Activated CD4-positive, alpha-beta T cell treated with anti-CD3 and anti-CD28 coated beads, Interleukin-10, Interleukin-2, amounts not matched to agents 100 ng/mL and 50 ng/mL, durations not matched to agents 16 hours and 8 hours (primary cell): ENCODE measurements at places on chromosomes 12 and 14.

- DNase-seq, result no peak
These were observed 1.1 kb upstream of the SPATS2 start for GRCh38 chr12:49366096-49366651.

DNA sequence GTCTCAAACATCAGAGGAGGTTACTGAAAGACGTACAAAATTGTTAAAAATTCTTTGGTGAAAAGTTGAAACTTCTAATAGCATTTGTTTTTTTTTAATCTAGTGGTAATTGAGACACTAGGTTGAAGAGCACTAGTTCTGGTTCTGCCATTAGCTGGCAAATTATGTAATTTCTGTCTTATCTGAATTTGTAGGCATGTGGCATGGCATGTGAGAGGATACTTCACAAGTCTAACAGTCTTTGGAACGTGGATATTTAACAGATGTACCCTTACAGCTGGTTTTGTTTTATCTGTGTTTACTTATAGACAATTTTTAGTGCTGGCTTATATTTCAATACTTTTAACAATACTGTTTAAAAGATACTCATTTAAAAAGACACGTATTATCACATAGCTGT lies 6.0 kb downstream of the SNAPC1 start:
- no peak for DNase-seq

GRCh38 chr12:49086116-49086515 lies 8.5 kb downstream of the DHH start:
- no peak for DNase-seq

GRCh38 chr12:15404485-15404884 lies 82.2 kb downstream of the PTPRO start:
- no peak for DNase-seq

- no peak for DNase-seq
These were observed 259.5 kb upstream of the PKP2 start for GRCh38 chr12:33156042-33156441.

GRCh38 chr12:32450768-32451167 lies 51.4 kb downstream of the FGD4 start:
- DNase-seq, result no peak

GRCh38 chr14:76664790-76665189 lies 96.5 kb upstream of the VASH1 start:
- no peak for DNase-seq

DNA sequence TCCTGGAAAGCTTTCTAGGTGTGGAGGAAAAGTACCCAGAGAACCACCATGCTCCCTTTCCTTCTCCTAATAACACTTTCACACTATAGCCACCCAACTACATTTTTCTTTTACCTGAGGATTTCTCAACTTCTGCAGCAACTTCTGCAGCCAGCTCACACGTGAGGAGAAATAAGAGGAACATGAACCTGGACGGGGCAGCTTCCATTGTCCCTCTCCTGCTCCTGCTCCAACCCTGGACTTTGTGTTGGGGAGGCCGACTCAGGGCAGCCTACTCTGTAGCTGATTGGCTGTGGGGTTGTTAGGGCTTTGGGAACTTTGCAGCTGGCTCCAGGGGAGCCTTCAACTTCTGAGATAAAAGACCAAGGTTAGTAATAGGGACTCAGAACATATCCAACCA lies at the start of gene ERP27:
Gene ERP27, minus strand, starts transcription at position 237 of the 400 bp plus-strand sequence. Its CDS starts 29 bp downstream, at position 208.
- DNase-seq, result no peak

DNA sequence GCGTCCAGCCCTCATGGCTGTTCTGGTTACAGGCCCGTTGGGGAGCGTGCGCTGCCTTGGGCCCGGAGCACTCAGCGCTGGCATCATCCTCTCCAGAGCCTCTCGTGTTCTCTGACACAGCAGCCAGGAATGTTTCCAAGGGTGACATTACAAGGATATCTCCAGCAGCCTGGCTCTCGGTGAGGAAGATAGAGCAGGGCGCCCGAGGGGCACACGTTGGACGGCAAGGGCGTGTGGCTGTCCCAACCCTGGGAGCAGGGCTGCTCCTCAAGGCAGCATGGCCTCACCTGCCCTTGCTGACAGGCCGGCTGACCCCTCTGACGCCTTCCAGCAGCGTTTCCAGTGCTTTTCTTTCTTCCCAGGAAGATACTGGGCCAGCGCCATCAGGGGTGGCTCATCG lies 14.4 kb downstream of the LRCOL1 start:
- DNase-seq, result no peak

DNA sequence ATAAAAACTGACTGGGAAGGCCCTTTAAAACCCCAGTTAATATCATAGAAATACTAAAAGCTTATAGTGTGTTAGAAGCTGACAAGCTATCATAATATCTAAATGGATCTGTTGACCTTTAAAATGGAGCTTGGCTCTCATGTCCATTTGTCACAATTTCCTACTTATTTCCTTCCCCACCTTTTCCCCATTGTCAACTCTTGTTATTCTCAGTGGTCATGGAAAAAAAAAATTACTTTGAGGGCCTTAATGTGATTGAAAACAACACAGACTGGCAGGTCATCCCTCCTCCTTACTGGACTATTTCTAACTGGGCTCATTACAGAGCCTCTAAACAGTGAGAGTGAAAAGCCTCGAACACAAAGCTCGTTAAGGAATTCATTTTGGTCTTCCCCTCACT lies 13.7 kb upstream of the WNK1 start:
- DNase-seq, result no peak

- DNase-seq, result no peak
These were observed 33.6 kb downstream of the KCNA1 start for GRCh38 chr12:4943067-4943937.

GRCh38 chr14:90452366-90452765 lies 55.5 kb downstream of the CALM1 start:
- no peak for DNase-seq

GRCh38 chr12:65147312-65147905 lies 22.0 kb upstream of the LEMD3 start:
- no peak for DNase-seq

DNA sequence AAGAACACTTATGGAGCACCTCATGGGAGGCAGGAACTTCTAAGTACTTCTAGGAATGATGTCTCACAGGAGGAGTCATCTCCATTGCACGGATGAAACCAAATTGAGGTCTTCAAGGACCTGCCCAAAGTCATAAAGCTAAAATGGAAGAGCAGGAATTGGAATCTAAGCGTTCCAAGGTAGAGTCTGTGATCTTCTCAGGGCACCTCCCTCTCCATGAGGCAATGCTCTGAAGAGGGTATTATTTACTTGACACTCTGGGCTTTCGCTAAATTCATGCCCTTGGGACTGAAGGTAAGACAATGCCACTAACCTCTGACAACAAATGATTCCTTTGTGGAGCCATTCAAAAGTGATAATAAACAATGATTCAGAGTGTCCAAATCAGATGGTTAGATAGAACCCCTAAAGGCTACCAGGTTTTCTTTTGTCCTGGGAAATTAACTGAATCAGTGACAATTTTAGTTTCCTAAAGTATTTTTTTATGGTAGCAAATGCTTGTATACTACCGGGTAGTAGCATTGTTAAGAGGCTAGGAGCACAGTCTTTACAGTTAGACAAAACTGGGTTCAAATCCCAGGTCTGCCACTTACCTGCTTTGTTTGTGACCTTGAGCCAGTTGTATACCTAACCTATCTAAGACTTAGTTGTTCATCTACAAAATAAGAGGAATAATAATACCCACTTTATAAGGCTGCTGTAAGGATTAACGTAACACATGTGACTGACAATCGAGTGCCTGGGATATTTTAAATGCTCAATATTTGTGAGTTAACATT lies 12.3 kb downstream of the HMGA2 start:
- no peak for DNase-seq

DNA sequence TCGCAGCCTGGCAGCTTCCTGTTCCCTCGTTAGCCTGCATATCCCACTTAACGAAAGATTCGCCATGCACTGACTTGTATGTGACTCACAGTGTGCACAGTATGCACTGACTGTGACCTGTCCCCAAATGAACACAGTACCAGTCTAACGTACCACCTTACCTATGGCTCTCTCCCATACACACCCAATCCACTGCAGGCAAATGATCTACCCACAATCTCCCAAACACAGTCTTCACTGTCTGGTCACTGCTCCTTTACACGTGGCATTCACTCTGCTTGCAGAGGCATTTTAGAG lies 163.5 kb upstream of the EEA1 start:
- DNase-seq, result no peak

- no peak for DNase-seq
These were observed 15.5 kb downstream of the SDSL start for GRCh38 chr12:113437729-113438100.

GRCh38 chr12:90020881-90021280 lies 312.2 kb upstream of the ATP2B1 start:
- no peak for DNase-seq

GRCh38 chr12:29212682-29213403 lies 63.8 kb downstream of the FAR2 start:
- DNase-seq, result no peak

DNA sequence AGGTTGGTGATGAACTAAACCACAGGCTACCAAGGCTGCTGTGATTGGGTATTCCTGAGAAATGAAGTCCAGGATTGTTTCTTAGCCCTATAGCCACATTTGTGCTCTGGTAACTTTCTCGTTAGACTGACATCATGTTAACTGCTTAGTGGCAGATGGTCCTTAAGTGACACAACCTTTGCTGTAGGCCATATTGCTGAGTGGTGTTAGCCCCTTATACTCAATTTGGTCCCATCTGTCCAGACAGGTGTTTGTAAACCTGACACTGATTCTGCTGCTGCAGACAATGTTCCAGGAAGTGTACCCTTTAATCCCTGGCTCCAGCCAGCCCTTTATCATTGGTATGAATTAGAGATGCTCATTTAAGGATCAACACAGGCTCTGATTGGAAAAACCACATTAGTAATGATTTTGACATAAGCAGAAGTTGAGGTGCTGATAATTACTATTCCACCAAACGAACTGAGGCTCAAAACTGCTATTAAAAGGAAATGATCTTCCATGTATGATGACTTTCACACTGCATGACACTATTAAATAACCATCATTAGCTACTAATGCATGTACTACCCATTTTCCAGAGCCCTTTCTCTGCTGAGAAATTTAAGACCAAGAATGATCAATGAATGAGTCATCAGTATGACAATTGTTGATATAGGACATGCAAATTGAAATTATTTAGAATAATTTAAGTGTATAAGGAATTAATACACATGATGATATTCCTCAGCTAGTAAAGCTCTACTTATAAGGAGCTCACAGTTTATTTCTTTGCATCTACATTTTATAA lies 3.6 kb upstream of the SSTR1 start:
- DNase-seq, result no peak

DNA sequence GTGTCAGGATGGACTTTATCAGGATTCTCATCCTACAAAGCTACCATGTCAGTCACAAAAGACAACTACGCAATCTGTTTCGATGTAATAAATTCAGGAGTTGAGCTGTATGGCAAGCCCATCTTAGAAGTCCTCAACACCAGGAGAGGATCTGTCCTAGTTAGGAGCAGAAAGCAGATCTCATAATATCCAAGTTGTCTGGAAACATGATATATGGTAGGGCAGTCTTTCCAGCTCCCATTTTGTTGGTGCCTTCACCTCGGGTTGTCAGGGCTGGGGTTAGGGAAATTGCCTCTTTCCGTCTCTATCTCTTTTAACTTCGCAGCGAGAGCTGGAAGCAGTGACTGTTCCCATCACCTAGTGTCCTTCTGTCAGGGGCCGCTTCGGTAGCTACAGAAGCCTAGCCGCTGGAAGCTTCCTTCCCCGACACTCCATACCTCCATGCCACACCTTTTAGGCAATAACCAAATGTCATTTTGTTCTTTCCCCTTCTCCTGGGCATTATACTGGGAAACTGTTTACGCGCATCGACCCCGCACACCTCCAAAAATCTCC lies 1.4 kb downstream of the NIN start:
- DNase-seq, result no peak

DNA sequence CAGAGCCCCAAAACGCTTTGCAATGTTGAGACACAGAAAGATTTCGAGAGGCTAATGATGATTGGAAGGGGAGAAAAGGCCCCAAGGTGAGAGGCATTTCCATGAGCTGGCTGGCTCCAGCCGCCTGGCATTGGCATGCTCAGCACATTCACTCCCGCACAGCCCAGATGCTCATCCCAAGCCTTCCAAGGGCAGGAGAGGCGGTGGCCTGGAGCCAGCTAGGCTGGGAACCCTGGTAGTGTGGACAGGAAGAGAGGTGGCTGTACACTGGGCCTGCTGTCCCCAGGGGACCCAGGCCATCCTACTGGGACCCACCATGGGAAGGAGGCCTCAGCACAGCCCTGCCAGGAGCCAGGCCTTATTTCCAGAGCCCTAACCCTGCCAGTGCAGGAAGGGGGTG lies 72.2 kb downstream of the SPTB start:
- no peak for DNase-seq

DNA sequence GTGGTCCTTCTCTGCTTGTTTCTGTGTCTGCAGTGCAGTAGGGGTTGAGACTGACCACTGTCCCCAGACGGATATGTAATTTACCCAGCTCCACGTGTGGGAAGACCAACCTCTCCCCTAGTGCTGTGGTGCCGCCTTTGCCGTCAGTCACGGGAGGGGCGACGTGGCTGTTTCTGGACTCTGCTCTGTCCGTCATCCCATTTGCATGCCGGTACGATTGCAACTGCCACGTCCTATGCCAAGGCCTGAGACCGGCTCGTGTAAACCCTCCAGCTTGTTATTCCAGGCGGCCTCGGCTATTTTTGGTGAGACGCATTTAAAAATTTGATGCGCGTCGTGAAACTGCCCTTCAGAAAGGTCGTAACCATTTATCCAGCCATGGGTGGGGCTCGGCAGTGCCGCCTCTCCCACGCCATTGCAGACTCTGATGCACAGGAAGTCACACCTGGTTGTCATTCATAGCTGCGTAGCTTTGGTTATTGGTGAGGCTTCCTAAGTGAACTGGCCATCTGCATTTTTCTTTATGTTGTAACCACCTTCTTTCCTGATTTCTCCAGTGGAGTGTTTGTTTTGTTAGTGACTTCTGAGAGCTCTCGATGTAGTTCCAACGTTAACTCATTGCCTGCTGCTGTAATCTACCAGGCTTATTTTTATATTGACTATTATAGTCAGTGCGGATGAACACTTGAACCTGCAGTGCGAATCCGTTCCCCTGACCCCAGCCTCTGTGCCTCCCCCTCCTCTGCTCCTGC lies 75.1 kb downstream of the ADGRD1 start:
- no peak for DNase-seq

DNA sequence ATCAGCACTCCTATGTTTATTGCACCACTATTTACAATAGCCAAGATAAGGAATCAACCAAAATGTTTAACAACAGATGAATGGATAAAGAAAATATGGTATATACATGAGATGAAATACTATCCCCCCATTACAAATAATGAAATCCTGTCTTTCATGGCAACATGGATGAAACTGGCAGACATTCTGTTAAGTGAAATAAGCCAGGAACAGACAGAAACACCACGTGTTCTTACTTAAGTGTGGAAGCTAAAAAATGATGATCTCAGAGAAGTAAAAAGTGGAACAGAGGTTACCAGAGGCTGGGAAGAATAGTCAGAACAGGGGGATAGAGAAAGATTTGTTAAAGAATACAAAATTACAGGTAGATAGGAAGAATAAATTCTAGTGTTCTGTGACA lies 113.7 kb upstream of the MDM1 start:
- DNase-seq, result no peak

DNA sequence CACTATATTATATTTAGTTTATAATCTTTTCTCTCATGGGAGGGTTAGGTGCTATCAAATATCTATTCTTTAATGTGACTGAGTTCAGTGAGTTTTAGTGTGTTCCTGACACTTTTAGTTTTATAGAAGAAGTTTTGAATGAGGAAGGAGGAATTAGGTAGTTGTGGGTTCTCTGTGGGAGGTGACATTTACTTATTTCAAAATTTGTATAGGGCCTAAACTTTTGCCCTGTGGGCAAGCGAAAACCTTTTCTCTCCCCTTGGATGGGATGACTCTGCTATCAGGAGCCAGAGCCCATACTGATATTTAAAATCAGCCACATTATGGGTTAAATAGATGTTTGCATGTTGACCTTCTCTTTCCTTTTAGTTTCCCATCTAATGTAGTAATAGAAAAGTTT lies 43.6 kb downstream of the SPATS2 start:
- DNase-seq, result no peak
